ENCODE measurements at places on chromosomes 4 and X. TPM values are rescaled to one million over a fixed set of nuclear protein-coding genes. Genes with fewer than 3 reads are reported as not detected.

DNA sequence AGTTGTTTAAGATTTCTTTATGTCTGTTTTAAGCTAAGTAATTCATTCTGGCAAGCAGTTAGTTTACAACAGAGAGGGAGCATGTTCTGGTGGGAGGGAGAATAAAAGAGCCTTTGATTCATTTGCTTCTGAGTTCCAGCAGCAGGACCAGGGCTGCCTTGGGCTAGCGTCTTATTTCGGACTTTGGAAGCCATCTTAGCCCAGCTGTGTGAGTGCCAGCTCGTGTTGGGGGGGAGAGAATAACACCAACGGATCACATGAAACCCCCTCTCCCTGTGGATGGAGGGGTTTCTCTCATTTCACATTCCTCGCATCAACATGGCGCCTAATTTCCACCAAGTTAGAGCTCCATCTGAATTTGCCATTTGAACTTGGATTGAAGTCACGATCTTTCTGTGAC lies 7.4 kb downstream of the GAB1 start:
- no peak for DNase-seq

- DNase-seq = no peak
Measured at GRCh38 chr4:54543088-54543795, 114.5 kb upstream of the KIT start.

DNA sequence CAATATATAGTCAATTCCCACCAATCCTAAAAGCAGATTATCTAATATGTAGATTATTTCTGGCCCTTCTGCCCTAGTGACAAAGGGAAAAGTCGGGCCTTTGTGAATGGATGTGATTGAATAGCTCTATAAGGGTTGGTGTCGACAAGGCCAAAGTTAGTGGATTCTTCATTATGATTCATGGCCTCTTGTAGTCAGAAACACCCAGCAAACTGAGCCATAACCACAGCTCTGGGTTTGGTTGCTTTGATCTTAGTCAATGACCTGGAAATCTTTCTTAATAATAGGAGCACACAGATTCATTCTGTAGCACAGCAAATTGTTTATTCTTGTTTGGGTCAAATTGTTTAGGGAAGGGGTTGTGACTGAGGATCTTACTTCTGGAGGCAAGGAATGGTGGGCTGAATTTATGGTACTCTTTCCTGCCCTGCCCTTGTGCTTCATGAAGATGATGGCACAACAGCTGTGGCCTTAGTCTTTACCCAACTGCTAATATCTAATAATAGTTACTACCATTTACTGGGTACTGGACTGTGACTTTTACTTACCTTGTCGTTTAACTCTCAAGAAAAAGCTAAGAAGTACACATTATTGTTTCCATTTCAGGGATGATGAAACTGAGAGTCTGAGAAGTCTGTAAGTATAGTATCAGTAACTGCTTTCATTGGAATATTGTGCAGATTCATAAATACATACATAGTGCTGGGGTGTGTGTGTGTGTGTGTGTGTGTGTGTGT lies 74.0 kb downstream of the AFF2 start:
- DNase-seq = no peak

- DNase-seq = peak; percentile 58
Measured at GRCh38 chr4:181301735-181302710, 941.2 kb upstream of the TENM3 start.

IL1RAPL1 gene
- 10.7 TPM for total RNA-seq
